Activated effector memory CD4-positive, alpha-beta T cell treated with Interleukin-2 at 50 U/mL for 16 hours (primary cell): ENCODE measurements at places on chromosomes 7 and 10.
A peak's percentile ranks its signal among the peaks of the same experiment; 100 is the strongest.

- no peak for DNase-seq
Measured at GRCh38 chr7:155831807-155832524, 19.7 kb upstream of the SHH start.

GRCh38 chr7:34823650-34824258 is 165.7 kb downstream of the NPSR1 start:
- peak; percentile 18 for DNase-seq

DNA sequence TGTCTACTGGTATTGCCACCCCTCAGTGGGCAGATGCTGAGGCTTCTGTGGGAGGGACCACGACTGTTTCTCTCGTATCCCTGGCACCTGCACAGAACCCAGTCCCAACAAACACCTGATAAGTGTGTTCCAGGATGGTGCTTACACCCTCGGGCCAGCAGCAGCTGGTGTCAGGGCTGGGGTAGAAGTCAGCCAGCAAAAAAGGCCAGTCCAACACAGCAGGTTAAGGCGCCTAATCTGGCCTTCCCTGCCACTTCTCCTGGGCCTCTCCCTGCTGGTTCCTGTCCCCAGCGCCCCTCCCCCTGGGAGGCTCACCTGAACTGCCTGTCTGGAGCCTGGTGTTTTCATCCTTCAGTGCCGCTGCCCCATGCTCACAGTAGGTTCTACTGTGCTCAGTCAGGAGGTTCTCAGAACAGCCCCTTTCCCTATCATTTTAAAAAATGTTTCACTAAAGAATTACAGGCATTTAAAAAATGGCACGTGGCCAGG is 20.0 kb downstream of the PODXL start:
- DNase-seq = no peak

DNA sequence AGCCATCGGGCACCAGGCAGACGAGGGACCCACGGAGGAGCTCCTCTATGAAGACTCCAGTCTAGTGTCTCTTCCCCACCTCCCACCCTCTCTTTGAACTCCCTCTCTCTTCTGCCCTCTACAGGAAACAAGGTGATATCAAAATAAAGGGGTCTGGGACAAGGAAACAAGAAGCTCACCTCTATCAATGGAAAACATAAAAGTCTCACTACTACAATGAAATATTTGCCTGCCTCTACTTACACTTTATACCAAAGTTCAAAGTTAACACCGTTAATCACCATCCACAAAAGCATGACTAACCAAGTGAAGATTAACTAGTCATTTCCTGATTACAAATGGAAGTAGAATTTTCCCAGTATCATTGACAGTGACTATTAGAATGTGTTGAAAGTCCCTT is 82.2 kb downstream of the PARD3 start:
- no peak for DNase-seq

- no peak for DNase-seq
Measured at GRCh38 chr10:77182803-77183202, 454.8 kb downstream of the KCNMA1 start.

GRCh38 chr7:42831718-42832522 is 80.0 kb downstream of the C7orf25 start:
- no peak for DNase-seq

DNA sequence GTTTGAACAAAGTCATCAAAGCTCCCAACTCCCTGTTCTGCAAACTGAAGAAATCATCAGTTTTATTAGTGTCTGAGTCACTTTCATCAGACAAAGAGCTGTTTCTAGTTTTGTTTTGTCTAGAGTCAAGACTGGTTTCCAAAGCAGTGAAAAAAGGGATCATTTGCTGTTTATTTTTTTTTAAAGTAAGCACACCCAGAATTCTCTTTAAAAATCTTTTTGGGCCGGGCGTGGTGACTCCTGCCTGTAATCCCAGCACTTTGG is 972.0 kb upstream of the CELF2 start:
- no peak for DNase-seq

GRCh38 chr10:130440971-130441370 is 304.8 kb downstream of the GLRX3 start:
- DNase-seq = no peak

- DNase-seq = no peak
Measured at GRCh38 chr10:86392723-86393094, 26.1 kb upstream of the GRID1 start.

DNA sequence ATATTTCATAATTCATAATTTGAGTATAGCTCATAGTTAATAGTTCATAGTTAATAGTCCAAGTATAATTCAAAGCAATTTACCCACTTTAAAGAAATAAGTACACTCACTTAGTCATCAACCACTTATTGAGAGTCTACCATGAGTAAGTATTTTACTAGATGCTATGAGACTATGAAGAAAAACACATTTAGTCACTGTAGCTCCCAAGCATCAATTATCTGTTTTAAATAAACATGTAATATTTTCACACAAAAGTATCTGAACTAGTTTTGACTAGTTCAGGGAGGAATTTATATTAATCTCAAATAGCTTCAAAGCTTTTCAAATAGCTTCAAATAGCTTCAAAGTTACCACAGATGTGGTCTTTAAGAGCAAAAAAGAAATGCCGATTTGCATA is 119.2 kb downstream of the ANK3 start:
- DNase-seq = no peak

- no peak for DNase-seq
Measured at GRCh38 chr7:114444196-114444595, 29.6 kb downstream of the FOXP2 start.

DNA sequence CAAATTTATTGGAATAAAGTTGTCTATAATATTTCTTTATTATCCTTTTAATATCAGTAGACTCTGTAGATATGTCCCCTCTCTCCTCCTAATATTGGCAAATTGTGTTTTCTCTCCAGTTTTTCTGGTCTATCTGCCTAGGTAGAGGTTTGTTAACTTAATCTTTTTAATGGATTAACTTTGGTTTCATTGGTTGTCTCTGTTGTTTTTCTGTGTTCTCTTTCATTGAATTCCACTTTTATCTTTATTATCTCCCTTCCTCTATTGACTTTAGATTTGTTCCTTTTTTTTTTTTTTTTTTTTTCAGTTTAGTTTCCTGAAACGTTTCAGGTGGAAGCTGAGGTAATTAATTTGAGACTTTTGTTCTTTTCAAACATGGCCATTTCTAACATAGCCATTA is 10.6 kb downstream of the PLEKHS1 start:
- no peak for DNase-seq

- DNase-seq = no peak
Measured at GRCh38 chr7:68424658-68425297, 1173.5 kb upstream of the AUTS2 start.

- DNase-seq = no peak
Measured at GRCh38 chr10:116769791-116770190, 27.4 kb upstream of the HSPA12A start.

DNA sequence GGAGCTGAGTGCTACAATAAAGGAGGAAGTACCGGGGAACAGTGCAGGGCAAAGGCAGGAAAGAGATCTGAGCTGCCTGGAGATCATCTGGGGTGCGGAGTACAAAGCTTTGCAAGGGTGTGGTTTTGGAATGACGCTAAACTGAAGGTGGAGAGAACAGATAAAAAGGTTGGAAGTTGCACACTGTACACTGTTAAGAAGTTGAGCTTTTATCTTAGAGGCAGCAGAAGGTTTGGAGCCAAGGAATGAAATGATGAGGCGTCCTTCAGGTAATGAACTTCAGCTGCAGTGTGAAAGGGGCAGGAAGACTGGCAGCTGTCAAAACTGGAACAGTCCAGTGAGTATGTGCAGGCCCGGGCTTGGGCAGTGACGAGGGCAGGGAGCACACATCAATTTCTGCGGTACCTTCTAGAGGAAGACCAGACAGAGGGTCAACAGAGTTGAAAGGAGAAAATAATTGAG is 7.2 kb upstream of the ANKRD61 start:
- no peak for DNase-seq

GRCh38 chr10:131128731-131129130 is 182.8 kb downstream of the TCERG1L start:
- no peak for DNase-seq

DNA sequence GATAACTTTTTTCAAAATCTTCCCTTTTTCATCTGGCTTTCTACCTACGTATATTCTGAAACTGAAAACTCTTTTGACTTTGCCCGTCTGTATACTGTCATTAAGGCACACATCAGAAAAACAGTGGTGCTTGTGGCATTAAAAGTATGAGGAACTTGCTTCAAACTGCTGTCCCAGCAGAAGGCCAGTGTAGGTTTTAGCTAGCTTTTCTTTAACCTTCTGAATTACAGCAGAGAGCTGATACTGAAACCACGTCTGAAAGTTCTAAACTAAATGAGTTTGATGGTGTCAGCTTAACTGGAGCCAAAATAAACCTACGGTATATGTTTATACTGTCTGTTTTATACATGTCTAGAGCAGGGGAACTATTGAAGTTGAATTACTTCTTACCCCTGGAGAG is 283.4 kb downstream of the TFEC start:
- DNase-seq = no peak

DNA sequence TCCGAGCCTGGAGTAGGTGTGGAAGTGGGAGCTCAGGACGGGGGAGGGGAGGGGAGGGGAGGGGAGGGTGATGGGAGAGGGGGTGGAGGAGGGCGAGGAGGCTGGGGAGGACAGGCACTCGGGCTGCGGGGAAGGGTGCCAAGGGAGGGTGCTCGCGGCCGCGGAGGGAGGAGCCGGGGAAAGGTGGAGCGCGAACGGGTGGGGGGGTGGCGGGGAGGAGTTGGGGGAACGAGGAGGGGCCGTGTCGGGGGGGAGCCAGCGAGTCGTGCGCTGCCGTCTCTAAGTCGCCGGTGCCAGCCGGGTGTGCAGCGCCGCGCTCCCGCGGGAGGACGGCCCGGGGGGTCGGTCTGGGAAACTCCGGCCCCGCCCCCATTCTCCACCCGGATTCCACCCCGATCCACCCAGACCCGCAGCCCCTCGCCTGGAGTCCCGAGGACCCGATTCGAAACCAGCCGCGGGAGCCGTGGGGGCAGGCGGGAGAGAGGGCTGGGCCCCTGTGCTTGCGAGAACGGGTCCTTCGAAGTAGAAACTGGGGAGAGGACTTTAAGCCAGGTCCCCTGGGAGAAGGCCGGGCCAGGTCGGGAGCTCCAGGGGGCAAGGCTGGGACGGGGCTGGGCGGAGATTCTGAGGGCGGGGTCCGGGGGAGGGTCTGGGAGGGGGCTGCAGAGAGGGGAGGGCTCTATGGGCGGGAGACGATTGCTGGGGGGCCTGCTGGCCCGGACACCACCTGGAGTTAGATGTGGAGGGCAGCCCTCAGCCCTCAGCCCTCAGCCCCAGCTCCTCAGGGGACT is at the start of gene ZNF467:
Gene ZNF467, minus strand, starts transcription at position 143 of the 791 bp plus-strand sequence. CDS start 2,556 bp downstream, outside the sequence.
- DNase-seq = peak; percentile 23

GRCh38 chr10:18238870-18239485 is 98.8 kb downstream of the CACNB2 start:
- no peak for DNase-seq

GRCh38 chr10:120421250-120421649 is 35.8 kb upstream of the PLPP4 start:
- no peak for DNase-seq

DNA sequence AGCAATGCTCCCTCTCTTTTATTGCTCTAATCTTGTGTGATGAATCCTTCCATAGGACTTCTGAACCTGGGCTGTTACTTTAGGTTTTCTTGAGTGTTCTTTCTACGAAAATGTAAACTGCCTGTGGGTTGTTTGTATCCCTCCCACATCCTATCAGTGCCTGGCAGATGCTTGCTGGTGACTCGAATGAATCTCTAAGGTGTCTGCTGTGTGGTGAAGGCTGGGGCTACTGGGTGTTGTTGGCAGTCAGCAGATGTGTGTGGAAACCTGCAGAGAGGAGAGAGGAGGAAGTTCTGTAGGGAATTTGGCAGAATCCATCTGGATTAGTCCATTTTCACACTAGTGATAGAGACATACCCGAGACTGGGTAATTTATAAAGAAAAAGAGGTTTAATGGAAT is 639.4 kb downstream of the CALN1 start:
- no peak for DNase-seq

GRCh38 chr10:32459051-32459698 is 13.2 kb downstream of the CCDC7 start:
- peak; percentile 37 for DNase-seq

- DNase-seq = no peak
Measured at GRCh38 chr10:124541076-124541903, 79.7 kb downstream of the LHPP start.

DNA sequence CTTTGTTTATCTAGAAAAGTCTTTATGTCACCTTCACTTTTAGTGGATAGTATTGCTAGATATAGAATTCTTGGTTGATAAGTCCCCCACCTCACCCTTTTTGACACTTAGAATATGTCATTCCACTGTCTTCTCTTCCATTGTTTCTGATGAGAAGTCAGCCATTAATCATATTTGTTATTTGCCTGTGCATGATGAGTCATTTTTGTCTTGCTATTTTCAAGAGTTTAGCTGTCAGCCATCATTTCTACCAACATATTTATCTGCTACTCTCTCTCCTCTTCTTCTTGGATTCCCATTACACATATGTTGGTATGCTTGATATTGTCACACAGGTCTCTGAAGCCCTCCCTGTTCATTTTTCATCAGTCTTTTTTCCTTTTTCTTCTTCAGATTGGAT is 160.8 kb upstream of the TCF7L2 start:
- no peak for DNase-seq

DNA sequence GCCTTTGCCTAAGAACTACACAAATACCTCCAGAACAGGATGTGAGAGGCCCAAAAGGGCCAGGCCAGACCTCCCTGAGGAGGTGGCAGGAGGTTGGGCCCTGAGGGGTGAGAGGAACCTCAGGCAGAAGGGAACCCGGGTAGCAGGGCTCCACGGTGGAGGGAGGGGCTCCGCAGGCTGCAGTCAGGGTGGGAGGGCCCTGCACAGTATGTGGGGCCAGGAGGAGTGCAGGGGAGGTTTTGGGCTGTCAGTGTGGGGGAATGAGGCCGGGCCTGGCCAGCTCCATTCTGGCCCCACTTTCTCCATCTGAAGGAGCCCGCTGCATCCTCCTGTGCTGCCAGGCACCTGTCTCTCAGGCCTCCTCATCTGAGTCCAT is 25.9 kb downstream of the DNAJB12 start:
- no peak for DNase-seq

DNA sequence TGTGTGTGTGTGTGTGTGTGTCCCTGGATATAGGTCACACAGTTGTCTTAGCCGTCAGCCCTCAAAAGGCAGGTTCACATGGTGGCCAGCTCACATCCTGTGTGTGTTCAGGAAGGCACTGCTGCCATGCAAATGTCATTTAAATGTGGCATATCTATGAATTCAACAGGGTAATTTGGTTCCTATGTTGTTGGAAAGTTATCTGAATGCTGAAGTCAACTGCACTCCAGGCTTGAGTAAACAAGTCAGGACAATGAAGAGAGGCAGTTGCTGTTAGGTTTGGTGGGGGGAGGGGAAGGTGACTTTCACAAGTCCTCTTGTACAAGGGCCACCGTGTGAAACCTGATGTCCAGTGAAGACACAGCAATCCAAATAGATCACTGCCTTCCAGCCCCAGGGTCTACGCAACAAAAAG is 61.1 kb downstream of the PTPRE start:
- no peak for DNase-seq

- no peak for DNase-seq
Measured at GRCh38 chr10:31133251-31133791, 101.7 kb upstream of the ZNF438 start.

- no peak for DNase-seq
Measured at GRCh38 chr10:19054289-19054835, 5.8 kb downstream of the MALRD1 start.
